Inflammatory macrophage treated with lipopolysaccharide for 4 hours (primary cell): ENCODE measurements at places on chromosomes 7 and 10.

GRCh38 chr10:60086421-60086820, 180.1 kb upstream of the CCDC6 start:
- no peak for DNase-seq

GRCh38 chr7:131370523-131370968, 42.9 kb downstream of the MKLN1 start:
- no peak for DNase-seq

- DNase-seq, result peak; percentile 77
Measured at GRCh38 chr10:101920546-101920945, 76.9 kb upstream of the KCNIP2 start.

- no peak for DNase-seq
Measured at GRCh38 chr10:4883079-4883739, 57.2 kb downstream of the AKR1E2 start.

DNA sequence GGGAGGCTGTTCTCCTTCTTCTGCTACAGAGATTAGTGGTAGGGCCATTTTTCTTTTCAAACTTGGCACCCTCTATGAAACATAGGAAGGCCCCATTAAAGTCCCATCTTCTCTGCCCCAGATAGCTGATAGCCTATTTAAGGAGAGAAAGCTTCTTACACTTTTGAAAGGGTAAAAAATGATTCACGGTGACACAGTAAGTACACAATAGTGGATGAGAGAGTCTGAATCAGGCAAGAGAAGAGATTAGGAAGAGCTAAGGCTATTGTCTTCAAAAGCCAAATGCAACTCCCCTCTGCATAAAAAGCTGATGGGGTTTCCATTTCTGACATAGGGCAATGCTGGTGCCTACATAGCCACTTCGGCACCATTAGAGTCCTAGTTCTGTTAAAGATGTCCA, 3.6 kb downstream of the INA start:
- DNase-seq, result no peak

GRCh38 chr10:29150010-29150409, 138.9 kb upstream of the LYZL1 start:
- no peak for DNase-seq

DNA sequence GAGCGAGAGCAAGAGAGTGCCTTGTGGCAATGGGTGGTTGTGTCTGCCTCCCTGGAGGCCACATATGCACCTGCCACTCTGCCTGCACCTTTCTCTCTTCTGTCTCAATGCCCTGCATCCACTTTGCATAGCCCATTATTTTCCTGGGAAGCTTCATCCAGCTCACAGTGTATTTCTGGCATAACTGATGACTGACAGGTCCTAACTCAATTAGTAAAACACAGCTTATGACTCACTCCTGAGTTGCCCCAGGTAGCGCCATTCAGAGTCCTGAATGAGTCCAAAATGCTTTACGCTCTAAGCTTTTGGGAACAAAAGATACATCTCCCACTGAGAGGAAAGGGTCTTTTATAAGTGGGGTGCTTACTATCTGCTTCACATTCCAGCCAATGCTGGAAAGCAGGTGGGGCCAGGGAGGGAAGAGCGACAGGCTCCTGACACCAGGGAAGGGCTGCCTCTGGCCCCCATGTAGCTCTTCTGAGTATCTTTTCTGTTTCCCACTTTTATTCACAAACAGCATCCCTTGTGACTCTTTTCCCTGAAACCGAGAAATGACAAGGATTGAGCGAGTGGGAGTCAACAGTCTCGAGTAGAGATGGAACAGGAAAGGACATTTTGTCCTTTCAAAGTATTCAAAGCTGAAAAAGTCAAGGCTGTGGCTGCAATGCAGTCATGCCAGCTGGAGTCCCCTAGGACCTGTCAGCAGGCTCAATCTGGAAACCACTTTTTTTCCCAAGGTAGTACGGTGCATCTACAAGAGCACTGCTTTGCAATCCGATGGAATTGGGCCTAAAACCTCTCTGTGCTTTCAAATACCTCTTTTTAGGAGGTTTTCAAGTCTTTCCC, 479.3 kb upstream of the PODXL start:
- no peak for DNase-seq

- peak; percentile 80 for DNase-seq
Measured at GRCh38 chr10:76049581-76050290, 618.3 kb downstream of the LRMDA start.

- DNase-seq, result peak; percentile 53
Measured at GRCh38 chr10:77007834-77008233, 629.8 kb downstream of the KCNMA1 start.

- no peak for DNase-seq
Measured at GRCh38 chr10:46541017-46541661, 15.3 kb downstream of the GPRIN2 start.

- no peak for DNase-seq
Measured at GRCh38 chr7:32025381-32026082, 44.7 kb downstream of the PDE1C start.

DNA sequence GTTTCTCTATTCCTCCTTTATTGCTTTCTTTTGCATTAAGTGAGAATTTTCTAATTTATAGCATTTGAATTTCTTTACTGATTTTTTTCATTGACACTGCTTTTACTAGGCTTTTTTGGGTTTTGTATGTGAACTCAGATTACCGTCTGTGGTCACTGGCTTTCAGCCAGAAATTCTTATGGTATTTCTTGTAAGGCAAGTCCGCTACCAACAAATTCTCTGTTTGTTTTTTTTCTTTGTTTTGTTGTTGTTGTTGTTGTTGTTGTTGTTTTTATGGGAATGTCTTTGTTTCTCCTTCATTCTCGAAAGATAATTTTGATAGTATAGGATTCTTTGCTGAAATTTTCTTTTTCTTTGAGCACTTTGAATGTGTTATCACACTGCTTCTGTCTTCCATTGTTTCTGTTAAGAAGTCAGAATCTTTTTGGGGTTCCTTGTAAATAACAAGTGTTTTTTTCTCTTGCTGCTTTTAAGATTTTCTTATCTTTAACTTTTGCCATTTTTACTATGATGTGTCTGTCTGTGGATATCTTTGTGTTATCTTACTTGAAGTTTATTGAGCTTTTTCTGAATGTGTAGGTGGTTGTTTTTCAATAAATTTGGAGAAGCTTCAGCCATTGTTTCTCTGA, 7.2 kb downstream of the NET1 start:
- no peak for DNase-seq

DNA sequence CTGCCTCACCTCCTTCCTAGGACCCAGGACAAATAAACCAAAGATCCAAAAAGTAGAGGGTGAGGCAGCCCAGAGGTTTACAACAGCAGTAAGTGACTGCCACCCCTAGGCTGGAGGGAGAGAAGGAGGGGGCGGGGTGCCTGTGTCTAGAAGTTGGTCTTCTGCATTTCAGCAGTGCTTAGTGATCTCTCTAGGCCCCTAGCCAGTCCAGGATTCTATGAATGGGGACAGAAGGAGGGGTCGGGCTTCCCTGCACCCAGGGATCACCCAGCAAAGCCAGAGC, 62.8 kb upstream of the KDM7A start:
- DNase-seq, result no peak

DNA sequence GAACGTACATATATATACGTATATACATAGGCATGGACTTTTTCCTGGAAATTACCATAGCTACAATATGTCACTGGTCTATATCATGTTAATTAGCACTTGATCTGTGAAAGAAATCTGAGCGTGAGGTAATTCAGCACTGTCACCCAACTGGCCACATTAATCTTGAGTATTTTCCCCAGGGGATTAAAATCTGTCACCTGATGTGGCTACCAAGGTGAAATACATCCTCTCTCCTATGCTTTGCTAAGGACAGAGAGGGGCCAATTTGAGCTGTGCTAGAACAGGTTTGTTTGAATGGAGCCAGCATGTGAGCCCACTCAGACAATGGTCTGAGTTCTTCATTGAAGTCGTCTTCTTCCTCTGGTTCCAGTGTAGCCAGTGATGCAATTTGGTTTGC, 33.3 kb downstream of the CYCS start:
- no peak for DNase-seq

DNA sequence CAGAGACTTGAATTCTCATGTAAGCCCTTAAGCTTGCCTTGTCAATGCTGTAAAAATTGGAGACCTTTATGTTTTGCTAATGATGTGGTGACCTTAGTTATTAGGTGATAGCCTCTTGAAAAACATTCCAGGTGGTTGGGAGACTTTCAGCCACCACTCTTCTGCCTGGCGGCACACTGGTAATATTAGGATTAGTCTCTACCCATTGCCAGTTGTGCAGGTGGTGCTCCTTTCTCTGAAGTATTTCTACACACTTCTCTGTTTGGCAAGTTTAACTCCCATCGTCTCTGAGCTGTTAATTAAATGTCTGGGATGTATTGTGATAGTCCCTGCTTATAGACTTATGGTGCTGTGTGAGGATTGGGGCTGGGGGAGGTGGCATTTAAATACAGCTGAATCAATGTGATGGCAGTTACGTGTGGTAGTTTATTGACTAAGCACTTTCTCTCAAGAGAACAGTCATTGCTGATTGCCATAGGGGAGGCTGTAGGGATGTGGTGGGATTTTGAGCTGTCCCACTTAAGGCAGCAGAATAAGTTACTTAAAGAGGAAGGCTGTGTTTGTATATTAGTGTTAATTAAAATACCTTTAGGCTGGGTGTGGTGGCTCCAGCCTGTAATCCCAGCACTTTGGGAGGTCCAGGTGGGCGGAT, 61.7 kb downstream of the DAGLB start:
- no peak for DNase-seq

- no peak for DNase-seq
Measured at GRCh38 chr10:77702166-77702565, 64.6 kb upstream of the KCNMA1 start.

GRCh38 chr7:128791972-128792327, 182 bp downstream of the CCDC136 start:
- no peak for DNase-seq

GRCh38 chr10:124728830-124729661, 15.1 kb downstream of the FAM53B start:
- peak; percentile 84 for DNase-seq

DNA sequence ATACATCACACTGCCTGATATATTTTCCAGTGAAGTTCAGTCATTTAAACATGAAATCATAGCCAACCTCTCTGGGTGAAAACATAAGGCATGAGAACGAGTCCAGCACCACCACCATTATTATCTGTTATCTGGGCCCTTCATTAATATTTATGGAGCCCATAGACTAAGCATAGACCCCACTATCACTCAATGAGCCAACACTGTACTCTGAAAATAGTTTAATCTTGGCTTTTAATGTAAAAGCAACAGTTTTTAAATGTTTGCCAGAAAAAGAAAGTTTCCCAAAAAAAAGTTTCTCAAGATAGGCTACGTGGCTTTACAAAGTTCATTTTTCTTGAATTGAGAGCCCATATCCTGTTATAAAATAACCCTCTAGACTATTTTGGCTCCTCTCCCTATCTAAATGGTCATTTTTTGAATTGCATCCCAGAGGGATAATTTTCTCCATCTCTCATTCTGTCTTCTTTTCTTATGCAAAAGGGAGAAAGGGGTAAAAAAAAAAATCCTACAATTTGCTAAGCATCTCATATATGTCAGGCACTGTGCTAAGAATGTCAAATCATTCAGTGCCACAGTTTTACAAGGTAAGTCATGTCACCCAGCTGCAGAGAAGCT, 66.1 kb downstream of the FZD1 start:
- DNase-seq, result no peak
